ENCODE measurements at places on chromosomes 3 and 15. TPM values are rescaled to one million over a fixed set of nuclear protein-coding genes. Genes with fewer than 3 reads are reported as not detected.

TAGLN3 gene
- total RNA-seq, result not detected

SKOR1 gene
- total RNA-seq, result 0.21 TPM

GOLGA6A gene
- total RNA-seq, result 0.05 TPM

PCOLCE2 gene
- 14.6 TPM for total RNA-seq

RTP1 gene
- not detected for total RNA-seq

FOXB1 gene
- 0.64 TPM for total RNA-seq

MYO1E gene
- 161 TPM for total RNA-seq

ITGA11 gene
- total RNA-seq, result 0.28 TPM

PTPRG gene
- total RNA-seq, result 0.74 TPM

ZNF860 gene
- total RNA-seq, result 8.9 TPM

TEX55 gene
- not detected for total RNA-seq

LSMEM2 gene
- total RNA-seq, result not detected

MYL3 gene
- total RNA-seq, result not detected

LMAN1L gene
- total RNA-seq, result not detected

SCAANT1 gene
- total RNA-seq, result not detected

GOLGA6D gene
- total RNA-seq, result not detected

KIF15 gene
- total RNA-seq, result 12.2 TPM

GNAT1 gene
- total RNA-seq, result not detected

VEPH1 gene
- total RNA-seq, result 0.51 TPM

ZBBX gene
- total RNA-seq, result not detected

BUB1B gene
- 67.8 TPM for total RNA-seq

ATP13A3 gene
- 169 TPM for total RNA-seq

GOLGA6L7 gene
- total RNA-seq, result not detected

TMEM207 gene
- total RNA-seq, result not detected

CYP1A2 gene
- not detected for total RNA-seq

MEIS2 gene
- total RNA-seq, result 9.3 TPM

GCNT3 gene
- total RNA-seq, result not detected

DPPA4 gene
- total RNA-seq, result 0.26 TPM

SPINK8 gene
- total RNA-seq, result not detected

LPP gene
- 90.0 TPM for total RNA-seq

CD96 gene
- not detected for total RNA-seq

TGM4 gene
- 0.46 TPM for total RNA-seq

ARL8B gene
- total RNA-seq, result 51.8 TPM

NCKIPSD gene
- total RNA-seq, result 26.8 TPM

BAHD1 gene
- total RNA-seq, result 40.6 TPM

CPNE9 gene
- total RNA-seq, result 0.13 TPM

GOLIM4 gene
- 35.4 TPM for total RNA-seq

CD80 gene
- total RNA-seq, result 0.15 TPM

GOLGA8O gene
- total RNA-seq, result 0.69 TPM

GAP43 gene
- not detected for total RNA-seq

CHST2 gene
- total RNA-seq, result 0.26 TPM

ROPN1B gene
- total RNA-seq, result 0.26 TPM

KBTBD13 gene
- not detected for total RNA-seq

CHL1 gene
- total RNA-seq, result not detected

ZDHHC19 gene
- total RNA-seq, result 0.33 TPM

FILIP1L gene
- 3.2 TPM for total RNA-seq

ALS2CL gene
- 2.7 TPM for total RNA-seq

Measured in Panc1 (cell line).